GM10248 (cell line): ENCODE measurements at places on chromosomes 3 and 15.

GRCh38 chr15:79117442-79118204 is 27.0 kb upstream of the RASGRF1 start:
- no peak for DNase-seq

GRCh38 chr3:105598042-105598796 is 231.5 kb downstream of the ALCAM start:
- no peak for DNase-seq

DNA sequence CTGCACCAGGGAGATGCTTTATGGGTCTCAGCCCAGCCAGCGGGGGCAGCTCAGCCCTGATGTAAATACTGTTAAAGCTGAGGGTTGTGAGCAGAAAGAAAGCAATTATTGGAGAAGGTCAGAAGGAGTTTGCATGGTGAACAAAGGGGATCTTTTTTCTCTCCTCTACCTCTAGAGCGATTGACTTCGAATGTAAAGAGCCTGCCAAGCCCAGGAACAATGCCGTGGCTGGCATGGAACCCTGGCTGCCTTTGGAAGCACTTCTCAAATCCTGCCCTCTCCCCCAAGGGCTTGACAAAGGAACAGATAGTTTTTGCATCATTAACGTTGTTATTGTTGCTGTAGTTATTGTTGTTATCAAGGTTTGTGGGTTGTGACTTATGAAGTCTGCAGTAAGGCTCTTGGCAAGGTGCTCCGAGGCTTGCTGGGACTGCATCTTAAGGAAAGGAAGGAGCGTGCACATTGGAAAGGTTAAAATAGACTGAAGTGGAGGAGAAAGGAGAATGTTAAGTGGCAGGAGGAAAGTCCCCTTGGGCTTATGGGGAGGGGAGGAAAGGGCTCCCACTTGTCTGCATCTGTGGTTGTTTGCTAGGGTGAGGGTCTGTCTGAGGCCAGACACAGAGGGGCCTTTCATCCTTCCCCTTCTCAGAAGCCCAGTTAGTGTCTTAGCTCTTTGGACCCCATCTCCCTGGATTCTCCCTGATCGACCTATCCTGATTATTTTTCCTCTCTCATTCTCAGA is 16.7 kb downstream of the PDIA5 start:
- no peak for DNase-seq

DNA sequence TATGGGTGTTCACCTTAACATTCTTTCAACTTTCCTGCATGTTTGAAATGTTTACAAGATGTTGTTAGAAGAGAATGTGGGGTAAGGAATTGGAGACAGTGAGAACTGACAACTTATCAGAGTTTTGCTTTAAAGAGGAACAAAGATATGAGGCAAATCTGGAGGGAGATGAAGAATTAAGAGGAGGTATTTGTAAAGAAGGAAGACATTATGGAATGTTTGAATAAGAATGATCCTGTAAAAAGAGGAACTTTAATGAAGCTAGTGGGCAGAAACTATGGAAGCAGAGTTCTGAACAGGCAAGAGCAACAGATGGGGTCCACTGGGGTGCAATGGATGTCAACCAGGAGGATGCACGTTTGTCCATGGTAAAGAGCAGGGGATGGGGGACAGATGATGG is 27.7 kb downstream of the PLD1 start:
- DNase-seq = no peak

DNA sequence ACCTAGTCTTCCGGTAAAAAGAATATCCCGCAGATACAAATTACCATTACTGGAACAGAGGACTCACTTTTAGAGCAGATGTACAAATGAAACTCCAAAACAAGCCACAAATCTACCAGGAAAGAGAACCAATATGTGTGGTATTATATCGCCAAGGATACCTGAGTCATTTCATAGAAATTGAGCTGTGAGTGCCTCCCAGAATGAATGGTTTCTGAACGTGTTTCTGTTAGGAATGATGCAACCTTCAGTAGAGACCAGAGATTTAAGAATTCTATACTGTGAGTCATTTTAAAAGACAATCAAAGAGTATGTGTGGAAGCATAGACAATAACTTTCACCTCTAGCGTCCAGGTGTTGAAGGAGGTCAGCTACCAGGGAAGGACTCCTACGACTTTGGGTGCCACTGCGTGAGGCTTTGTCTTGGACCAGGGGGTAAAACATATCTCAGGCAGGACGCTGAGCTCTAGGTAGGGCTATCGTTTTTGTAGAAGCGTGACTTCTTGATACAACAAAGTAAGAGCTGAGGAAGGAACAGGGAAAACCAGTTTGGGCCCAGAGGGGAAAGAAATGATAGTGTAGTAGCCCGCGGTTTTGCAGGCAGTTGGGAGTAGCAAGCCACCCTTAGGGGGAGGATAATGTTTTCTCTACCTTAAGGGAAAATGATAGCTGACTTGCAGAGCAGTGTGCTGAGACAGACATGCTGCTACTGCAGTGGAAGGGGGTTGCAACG is 210.4 kb downstream of the TP63 start:
- DNase-seq = no peak

DNA sequence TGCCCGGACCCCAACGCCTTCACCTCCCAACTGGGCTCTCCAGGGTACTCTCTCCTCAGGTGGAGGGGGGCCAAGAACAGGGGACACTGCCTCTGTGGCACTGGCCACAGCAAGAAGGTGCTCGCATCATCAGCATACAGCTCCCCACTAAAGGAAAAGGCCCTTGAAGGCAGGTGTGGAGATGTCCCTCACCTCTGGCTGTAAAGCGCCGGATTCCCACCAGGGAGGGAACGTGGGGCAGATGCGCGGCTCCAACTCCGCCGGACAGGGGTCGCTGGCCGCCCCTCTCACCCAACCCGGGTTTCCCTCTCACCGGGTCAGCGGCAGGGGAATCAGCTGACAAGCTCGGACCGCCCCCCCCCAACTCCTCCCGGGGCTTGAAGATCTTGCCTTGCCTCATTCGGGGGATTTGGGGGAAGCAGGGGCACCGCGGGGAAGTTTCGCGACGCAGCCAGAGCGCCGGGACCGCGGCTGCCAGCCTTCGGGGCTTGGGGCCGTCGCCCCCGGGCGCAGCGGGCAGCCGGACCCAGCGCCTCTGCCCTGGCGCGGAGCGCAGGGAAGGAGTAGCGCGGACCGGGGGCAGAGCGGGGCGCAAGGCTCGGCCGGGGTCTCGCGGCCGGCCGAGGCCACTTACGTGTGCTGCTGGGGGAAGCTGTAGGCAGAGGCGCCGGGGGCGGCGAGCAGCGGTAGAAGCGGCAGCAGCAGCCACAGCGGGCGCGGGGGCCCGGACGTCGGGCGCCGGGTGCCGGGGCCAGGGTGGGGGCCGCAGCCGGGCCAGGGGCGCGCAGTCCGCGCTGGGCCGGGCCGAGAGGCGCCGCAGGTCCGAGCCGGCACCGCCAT is 630 bp downstream of the CACNA2D2 start:
- DNase-seq = no peak
